CD4-positive, alpha-beta T cell (primary cell): ENCODE measurements at places on chromosomes 5 and 9.
A peak's percentile ranks its signal among the peaks of the same experiment; 100 is the strongest.

DNA sequence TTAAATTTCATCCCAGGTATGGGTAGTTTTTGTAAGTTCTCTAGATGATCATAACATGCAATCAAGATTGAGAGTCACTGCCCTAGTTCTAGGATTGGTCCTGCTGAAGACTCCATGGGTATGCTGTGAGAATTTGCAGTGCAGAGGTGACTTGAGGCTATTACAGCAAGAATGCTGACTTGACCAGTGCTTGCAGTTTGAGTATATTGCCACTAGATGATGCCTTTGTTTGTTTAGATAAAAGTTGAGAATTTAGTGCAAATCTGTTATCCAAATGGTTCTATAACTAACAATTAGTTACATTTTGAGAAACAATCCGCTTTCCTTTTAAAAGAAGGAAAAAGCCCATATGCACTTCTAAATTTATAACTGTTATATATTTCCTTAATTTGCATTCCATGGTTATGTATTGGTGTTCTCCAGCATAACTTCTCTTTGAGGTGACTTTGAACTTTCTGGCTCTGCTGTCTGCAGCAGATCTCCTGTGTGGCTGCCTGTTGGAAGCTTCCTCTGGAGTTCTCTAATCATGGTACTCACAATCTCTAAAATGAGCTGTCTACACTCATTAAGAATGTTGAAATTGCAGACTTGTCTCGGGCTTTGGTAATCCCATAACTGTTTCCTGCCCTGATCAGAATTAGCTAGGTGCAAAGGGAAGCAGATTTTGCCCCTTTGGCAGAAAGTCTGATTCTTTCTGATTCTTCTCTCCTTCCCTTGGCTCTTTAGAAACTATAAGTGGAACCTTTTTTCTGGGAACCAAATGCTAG is 24.9 kb downstream of the MELK start:
- no peak overlapping the region for H3K27ac ChIP-seq
- no peak for DNase-seq
- H3K36me3 ChIP-seq = no peaks in the 10 kb centered on the region

GRCh38 chr5:39024884-39025283 is 49.3 kb downstream of the RICTOR start:
- H3K27me3 ChIP-seq = no peaks in the 10 kb centered on the region
- H3K4me1 ChIP-seq = peaks cover 17% of the 10 kb centered on the region
- H3K36me3 ChIP-seq = peaks cover 23% of the 10 kb centered on the region
- DNase-seq = no peak
- H3K4me3 ChIP-seq = no peak overlapping the region
- no peak overlapping the region for H3K27ac ChIP-seq

DNA sequence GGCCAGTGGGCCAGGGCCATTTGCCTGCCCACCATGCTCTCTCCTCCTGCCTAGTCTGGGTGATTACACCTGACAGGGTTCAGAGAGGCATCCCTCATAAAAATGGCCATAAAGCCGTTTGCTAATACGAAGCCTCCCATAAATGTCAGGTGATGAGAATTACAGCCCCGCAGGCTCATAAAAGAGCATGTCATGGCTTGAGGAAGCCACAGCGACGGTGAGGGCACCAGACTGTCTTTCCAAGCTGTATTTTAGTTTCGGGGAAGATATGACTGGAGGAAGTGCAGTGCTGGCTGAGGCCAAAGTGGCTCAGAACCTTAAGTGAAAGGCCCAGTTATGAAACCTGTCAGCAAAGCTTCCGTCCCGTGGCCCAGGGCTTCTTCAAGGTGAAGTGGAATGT is 18.5 kb upstream of the TCERG1 start:
- no peaks in the 10 kb centered on the region for H3K27me3 ChIP-seq
- H3K36me3 ChIP-seq = no peaks in the 10 kb centered on the region
- no peaks in the 10 kb centered on the region for H3K4me1 ChIP-seq
- H3K27ac ChIP-seq = no peak overlapping the region
- DNase-seq = no peak

GRCh38 chr9:128246471-128246870 is 29.3 kb downstream of the GOLGA2 start:
- peaks cover 11% of the 10 kb centered on the region for H3K27me3 ChIP-seq
- peaks cover 18% of the 10 kb centered on the region for H3K4me1 ChIP-seq
- no peak overlapping the region for H3K4me3 ChIP-seq
- H3K36me3 ChIP-seq = no peaks in the 10 kb centered on the region

- H3K27ac ChIP-seq = no peak overlapping the region
- no peak overlapping the region for H3K4me3 ChIP-seq
- peaks cover 11% of the 10 kb centered on the region for H3K36me3 ChIP-seq
Measured at GRCh38 chr5:62606878-62607277, 28.3 kb downstream of the LRRC70 start.

DNA sequence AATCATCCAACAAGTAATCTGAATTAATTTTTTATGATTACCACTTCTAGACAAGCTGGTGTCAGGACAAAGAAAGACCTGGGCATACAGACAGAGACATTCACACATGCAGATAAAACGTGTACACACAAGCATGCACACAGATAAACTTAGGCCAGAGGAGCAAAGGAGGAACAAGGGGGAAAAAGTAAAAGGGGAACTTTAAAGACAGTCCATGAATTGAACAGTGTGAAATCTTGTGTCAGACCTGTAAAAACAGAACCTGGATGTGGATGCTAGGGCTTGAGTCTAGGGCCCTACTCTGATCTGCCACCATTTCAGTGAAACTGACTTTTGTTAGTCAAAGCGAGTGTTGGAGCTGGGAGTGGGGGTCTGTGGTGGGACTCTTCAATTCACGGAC is 11.2 kb upstream of the ZSWIM6 start:
- no peak for DNase-seq
- H3K4me1 ChIP-seq = peaks cover 9% of the 10 kb centered on the region
- no peaks in the 10 kb centered on the region for H3K27me3 ChIP-seq
- H3K36me3 ChIP-seq = no peaks in the 10 kb centered on the region
- no peak overlapping the region for H3K27ac ChIP-seq
- H3K4me3 ChIP-seq = no peak overlapping the region

DNA sequence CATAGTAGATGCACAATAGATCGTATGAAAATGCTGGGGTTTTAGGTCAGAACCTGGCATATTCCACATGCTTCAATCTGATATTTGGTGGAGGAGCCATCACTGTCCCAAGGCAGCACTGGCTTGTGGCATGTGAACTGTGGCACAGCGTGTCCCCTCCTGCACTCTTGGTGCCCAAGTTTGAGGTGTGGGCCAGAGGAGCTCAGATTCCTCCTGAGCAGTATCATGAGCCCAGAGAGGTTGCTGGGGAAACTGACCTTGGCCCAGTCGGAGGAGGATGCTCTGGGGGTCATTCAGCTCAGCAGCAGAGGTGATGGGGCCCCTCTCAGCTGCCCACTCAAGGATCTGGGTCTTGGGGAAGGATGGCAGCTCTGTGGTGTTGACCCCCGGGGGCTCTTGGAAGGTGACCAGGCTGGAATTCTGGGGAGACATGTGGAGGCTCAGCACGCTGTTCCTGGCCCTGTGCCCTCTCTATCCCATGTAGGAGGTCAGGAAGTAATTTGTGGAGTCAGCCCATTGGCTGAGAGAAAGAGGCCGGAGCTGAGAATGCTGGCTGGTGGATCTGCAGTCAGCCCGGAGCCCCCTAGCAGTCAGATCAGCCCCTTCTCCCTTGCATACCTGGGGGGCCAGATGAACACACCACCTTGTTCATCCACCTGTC is 23.7 kb downstream of the FPGS start:
- H3K36me3 ChIP-seq = peaks cover 5% of the 10 kb centered on the region
- no peak for DNase-seq
- H3K4me3 ChIP-seq = no peak overlapping the region
- H3K27ac ChIP-seq = no peak overlapping the region
- H3K27me3 ChIP-seq = no peaks in the 10 kb centered on the region
- no peaks in the 10 kb centered on the region for H3K4me1 ChIP-seq

GRCh38 chr5:181166812-181167733 is 19.7 kb downstream of the OR2V2 start:
- H3K4me3 ChIP-seq = no peak overlapping the region
- peaks cover 49% of the 10 kb centered on the region for H3K27me3 ChIP-seq
- H3K36me3 ChIP-seq = no peaks in the 10 kb centered on the region
- no peak overlapping the region for H3K27ac ChIP-seq
- DNase-seq = no peak

DNA sequence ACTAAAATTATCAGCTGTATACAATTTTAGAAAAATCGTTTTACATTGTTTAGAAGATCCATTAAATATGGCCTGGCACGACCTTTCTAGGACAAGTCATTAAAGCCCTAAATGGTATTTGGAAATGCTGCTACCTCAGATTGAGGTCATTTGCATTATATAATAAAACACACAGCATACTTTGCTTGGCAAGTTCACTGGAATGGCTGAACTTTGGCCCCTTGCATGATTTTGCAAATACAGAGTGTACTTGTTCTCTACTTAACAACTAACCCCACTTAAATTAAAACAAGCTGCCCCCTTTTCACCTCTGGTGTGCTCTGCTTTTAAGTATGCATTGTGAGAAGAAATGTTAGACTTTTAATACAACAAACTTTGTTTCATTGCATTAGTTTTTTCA is 860.1 kb downstream of the PTPRD start:
- H3K27me3 ChIP-seq = no peaks in the 10 kb centered on the region
- no peaks in the 10 kb centered on the region for H3K36me3 ChIP-seq
- H3K4me1 ChIP-seq = no peaks in the 10 kb centered on the region
- DNase-seq = no peak

DNA sequence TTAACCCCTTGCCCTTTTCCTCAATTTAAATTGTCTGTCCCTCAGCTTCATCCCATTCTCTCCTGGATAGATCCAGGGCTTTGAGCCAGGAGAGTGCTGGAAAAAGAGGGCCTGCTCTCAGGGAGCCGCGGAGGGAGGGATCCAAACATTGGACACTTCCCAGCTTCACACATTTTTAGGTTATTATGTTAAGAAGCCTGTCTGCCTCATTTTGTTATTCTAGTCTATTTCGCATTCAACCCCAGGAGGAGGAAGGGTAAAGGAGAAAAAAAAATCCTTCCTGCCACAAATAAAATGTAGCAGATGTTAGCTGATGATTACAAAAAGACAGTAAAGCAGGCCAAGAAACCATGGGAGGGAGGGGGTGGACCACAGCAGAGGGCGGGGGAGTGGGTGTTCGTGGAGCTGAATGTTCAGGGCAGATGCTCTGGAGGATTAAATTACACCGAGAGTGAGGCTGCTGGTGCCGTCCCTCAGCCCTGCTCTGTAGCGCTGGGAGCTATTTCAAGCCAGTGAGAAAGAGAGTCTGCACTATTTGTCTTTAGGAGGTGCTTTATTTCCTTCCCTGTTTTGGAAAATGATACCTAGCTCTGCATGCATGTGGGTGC is 60.6 kb upstream of the ZFR start:
- H3K27ac ChIP-seq = no peak overlapping the region
- DNase-seq = no peak
- H3K36me3 ChIP-seq = no peaks in the 10 kb centered on the region
- H3K4me3 ChIP-seq = no peak overlapping the region
- peaks cover 12% of the 10 kb centered on the region for H3K4me1 ChIP-seq

GRCh38 chr5:160369990-160370712 is at the start of gene C1QTNF2:
Gene C1QTNF2, minus strand, starts transcription at chr5:160370626. Its CDS starts 15,615 bp downstream, at chr5:160355011.
- H3K27me3 ChIP-seq = peaks cover 37% of the 10 kb centered on the region
- H3K4me3 ChIP-seq = peak within 1 kb of the TSS; percentile 26
- H3K36me3 ChIP-seq = no peaks in the 10 kb centered on the region
- DNase-seq = no peak
- peaks cover 11% of the 10 kb centered on the region for H3K4me1 ChIP-seq
- H3K27ac ChIP-seq = no peak within 1 kb of the TSS

DNA sequence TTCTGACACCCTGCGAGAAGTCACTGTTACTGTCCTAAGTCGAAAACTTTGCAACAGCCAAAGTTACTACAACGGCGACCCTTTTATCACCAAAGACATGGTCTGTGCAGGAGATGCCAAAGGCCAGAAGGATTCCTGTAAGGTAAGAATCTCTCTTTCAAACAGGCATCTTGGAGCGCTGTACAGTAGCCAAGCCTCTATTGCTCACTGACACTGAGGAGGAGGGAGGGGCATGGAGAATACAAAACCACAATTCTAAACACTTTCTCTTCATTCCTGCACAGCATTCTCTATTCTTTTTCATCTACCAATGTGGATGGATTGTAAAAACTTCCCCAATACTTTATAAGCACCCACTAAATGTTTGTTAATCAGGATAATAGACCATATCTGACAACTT is 7.4 kb downstream of the GZMK start:
- H3K36me3 ChIP-seq = no peaks in the 10 kb centered on the region
- no peaks in the 10 kb centered on the region for H3K27me3 ChIP-seq
- H3K27ac ChIP-seq = no peak overlapping the region
- no peak for DNase-seq

GRCh38 chr9:106717686-106718085 is 145.3 kb upstream of the ZNF462 start:
- H3K4me1 ChIP-seq = no peaks in the 10 kb centered on the region
- H3K27ac ChIP-seq = no peak overlapping the region
- no peak for DNase-seq
- H3K4me3 ChIP-seq = no peak overlapping the region

GRCh38 chr5:180649297-180650039 is at the start of gene FLT4:
Gene FLT4, minus strand, starts transcription at chr5:180649600. Its CDS starts 55 bp downstream, at chr5:180649545.
- peak; percentile 2 for DNase-seq
- no peaks in the 10 kb centered on the region for H3K36me3 ChIP-seq
- peak within 1 kb of the TSS; percentile 56 for H3K4me3 ChIP-seq
- peaks cover 6% of the 10 kb centered on the region for H3K4me1 ChIP-seq
- peaks cover 15% of the 10 kb centered on the region for H3K27me3 ChIP-seq
- no peak within 1 kb of the TSS for H3K27ac ChIP-seq

- no peaks in the 10 kb centered on the region for H3K36me3 ChIP-seq
- DNase-seq = no peak
- H3K27ac ChIP-seq = no peak overlapping the region
- no peaks in the 10 kb centered on the region for H3K27me3 ChIP-seq
- H3K4me1 ChIP-seq = no peaks in the 10 kb centered on the region
Measured at GRCh38 chr5:105963696-105964255, 1707.0 kb downstream of the EFNA5 start.

- H3K27ac ChIP-seq = no peak overlapping the region
- H3K4me1 ChIP-seq = no peaks in the 10 kb centered on the region
- no peak overlapping the region for H3K4me3 ChIP-seq
Measured at GRCh38 chr5:164577742-164578141, 1072.3 kb downstream of the MAT2B start.

GRCh38 chr9:37554318-37554717 is 21.9 kb downstream of the FBXO10 start:
- H3K4me3 ChIP-seq = no peak overlapping the region
- H3K36me3 ChIP-seq = no peaks in the 10 kb centered on the region
- no peak for DNase-seq
- no peak overlapping the region for H3K27ac ChIP-seq
- H3K4me1 ChIP-seq = no peaks in the 10 kb centered on the region

- peaks cover 5% of the 10 kb centered on the region for H3K36me3 ChIP-seq
- H3K4me3 ChIP-seq = no peak overlapping the region
- no peaks in the 10 kb centered on the region for H3K27me3 ChIP-seq
- H3K27ac ChIP-seq = no peak overlapping the region
- DNase-seq = no peak
Measured at GRCh38 chr9:127562841-127563401, 49.2 kb upstream of the STXBP1 start.
